Anterior cingulate cortex (tissue), 58 donors: ENCODE measurements at places on chromosomes 2 and 18.

- no peak for DNase-seq
Measured at GRCh38 chr2:83944191-83944590, 514.9 kb downstream of the SUCLG1 start.

DNA sequence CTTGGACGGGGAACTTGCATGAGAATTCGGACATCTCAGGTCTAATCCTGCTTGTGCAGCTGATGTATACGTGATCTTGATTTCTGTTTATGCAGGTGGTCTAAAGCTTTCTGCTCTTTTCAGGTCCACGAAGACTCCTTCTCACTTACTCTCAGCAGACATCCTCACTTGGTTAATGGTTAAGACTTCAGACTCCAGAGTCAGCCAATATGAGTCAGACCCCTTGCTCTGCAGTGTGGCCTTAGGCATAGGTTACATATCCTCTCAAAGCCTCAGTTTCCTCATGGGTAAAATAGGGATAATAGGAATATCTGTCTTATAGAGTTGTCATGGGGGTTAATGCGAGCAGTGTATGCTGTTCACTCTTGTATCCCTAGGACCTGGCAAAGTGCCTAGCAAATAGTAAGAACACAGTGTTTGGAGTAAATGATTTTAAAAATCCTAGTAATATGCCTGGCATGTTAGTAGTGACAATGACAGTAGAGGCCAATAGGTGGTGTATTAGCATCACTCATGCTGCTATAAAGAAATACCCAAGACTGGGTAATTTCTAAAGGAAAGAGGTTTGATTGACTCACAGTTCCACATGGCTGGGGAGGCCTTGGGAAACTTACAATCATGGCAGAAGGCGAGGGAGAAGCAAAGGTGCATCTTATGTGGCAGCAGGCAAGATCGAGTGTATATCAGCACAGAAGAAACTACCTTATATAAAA, 42.3 kb downstream of the XRCC5 start:
- DNase-seq = no peak

DNA sequence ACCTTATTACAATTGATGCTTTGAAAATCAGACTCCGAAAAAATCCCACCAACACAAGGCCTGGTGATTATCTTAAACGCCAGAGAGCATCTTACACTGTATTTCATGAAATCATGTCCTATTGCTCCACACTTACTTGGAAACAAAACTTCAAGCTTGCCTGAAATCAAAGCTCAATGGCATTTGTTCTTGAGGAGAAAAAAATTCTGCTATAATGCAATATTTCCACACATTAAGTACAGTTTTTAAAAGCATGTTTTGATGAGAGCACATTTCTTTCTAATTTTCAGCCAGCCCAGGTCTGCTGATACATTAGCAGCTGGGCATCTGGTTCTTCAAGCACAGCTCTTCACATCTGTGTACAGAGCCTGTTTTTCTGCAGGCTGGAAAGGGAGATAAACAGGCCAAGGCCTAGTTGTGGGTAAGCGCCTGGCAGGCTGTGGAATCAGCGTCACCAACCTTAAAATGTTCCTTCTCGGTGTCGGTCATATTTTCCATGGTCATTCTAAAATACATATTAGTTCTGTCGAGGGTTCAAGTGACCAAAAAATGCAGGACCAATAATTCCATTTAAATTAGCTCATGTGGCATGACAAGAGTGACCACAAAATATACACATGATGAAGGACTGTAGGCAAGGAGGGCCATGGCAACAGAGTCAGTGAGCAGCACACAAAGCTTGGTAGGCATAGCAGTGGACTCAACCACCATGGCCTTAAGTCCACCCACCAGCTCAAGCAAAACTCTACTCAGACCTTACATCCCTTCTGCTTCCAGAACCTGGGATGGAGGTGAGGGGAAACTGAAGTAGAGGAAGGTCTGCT, 20.9 kb downstream of the SLC8A1 start:
- DNase-seq = no peak

DNA sequence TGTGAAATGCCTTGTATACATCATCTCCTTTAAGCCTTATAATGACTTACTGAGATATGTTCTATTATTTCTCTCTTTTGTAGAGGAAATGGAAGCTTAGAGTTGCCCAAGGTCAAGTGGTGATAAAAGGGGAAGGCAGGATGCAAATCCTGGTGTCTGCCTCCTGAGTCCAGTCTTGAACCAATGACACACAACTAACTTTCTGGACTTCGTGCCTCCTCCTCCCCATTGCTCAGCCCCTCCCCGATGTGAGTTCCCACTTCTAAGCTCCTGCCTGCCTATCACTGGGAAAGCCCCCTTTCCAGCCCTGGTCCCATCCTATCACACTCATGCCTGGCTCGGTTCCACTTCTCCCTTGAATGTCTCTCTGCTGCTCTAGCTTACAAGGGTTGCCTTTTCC, 6.9 kb upstream of the CTIF start:
- DNase-seq = no peak

DNA sequence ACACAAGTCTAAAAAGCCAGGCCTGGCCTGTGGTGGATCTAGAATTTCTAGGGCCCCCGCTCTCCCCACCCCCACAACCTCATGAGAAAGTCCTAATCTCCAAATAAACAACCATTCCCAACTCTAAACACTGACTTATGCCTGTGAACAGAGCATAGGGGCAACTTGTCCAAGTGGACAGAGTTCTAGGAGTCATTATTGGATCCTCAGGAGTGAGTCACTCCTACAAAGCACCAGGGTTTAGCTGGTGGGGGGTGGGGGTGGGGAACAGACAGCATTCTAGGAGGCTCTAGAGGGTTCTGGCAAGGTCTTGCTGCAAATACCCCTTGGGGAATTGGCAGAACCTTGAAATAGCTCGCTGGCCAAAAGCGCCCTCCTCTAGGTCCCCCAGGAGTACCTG, 83.3 kb downstream of the ZCCHC2 start:
- no peak for DNase-seq

DNA sequence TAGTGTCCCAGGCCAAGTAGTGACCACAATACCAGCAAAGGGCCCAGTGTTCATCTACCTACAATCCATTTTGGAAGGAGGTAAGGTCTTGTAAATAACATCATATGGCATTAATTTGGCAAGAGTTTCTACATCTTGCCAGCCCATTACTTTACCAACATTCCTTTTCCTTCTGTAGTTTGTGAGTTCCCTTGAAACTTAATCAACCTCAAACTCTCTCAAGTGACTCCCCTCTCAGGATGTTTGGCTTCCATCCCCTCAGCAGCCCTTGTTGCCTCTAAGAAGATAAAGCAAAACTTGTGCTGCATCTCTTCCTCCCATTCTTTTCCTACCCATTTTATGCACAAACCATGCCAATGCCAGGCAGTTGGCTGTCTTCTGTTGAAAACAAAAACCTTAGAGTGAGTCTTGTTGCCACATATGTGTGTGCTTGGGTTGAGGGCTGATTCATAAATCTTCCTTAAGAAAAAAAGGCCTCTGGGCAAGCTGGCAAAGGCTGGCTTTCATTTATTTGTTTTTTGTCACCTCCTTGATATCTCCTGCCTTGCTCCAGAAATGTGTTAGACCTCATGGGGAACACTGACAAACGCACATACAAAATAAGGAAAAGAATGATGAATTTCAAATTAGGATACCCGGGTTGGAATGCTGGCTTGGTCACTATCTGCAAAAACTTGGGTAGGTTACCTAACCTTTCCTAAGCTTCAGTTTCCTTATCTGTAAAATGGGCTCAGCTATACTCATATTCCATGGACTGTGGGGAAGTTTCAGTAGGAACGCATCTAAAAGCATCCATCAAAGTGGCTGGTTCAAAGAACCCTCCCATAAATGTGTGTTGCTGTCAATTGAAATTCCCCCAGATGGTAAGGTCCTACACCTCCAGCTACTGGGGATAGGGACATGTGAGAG, 29.4 kb upstream of the ST3GAL5 start:
- DNase-seq = no peak

- DNase-seq = no peak
Measured at GRCh38 chr2:188569431-188570165, 277.9 kb downstream of the GULP1 start.

GRCh38 chr18:61852496-61852895, 40.3 kb downstream of the RNF152 start:
- no peak for DNase-seq

DNA sequence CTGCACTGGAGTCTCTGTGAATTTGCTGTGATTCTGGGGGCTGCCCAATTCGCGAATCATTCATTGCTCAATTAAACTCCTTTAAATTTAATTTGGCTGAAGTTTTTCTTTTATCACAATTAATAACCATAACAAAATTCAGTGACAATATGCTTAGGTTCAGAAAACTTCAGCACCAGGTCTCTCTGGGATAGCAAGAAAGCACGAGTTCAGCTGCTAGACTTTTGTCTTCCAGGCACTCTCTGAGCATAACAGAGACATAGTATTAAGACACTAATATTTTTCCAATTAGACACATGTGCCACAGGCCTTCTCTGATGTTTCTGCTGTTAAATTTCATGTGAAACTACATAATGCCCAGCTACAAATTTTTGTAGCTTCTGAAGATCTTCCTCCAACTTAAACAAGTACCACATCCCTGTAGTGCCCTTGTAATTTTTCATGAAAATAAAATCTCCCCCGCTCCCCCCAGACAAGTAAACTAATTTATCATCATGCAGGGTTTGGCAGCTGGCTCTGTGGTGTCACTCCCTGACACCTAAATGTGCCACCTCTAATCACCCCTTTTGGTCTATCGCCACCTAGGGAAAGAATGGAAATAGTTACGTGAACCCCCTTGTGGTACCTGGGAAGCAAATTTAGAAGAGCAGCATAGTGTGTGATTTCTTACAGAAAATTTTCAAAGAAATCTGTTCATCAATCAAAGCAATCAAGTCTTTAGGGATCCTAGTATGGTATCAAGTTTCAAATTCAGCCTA, 94.1 kb downstream of the CSRNP3 start:
- no peak for DNase-seq

- no peak for DNase-seq
Measured at GRCh38 chr2:235707411-235708096, 213.7 kb downstream of the AGAP1 start.

DNA sequence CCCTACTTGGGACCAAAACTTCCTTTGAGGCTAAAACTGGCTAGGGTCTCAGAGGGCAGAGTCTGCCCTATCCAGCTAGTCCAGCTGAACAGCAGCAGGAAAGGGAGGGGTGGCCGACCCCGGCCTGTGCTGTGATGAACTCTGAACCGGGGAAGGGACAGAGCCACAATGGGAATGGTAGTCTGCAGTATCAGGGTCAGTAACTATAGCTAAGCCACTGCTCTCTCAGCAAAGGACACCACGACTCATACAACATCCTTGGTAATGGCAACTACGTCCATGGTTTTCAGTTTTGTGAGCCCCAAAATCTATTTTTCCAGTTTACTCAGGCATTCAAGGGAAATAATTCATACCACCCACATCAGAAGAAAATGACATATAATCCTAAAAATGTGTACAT, 75.2 kb downstream of the NBAS start:
- DNase-seq = no peak

GRCh38 chr2:176769021-176769420, 443.6 kb upstream of the HNRNPA3 start:
- no peak for DNase-seq

GRCh38 chr2:3529316-3530025, 10.1 kb upstream of the ADI1 start:
- no peak for DNase-seq

DNA sequence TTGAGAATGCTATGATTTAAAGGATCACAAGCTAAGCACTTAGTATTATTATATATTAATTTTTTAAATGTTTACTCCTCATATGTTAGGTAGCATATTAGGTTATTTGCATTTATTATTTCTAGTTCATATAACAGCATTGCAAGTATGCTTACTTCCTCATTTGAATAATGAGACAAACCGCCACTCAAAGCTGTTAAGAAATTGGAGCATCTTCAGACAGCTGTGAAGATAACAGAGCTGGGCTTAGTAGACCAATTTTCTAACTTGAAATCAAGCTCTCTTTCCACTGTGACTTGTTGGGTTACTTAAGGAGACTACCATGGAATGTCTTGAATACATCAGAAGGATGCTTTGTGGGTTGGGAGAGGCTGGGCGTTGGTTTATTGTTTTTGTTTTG, 139.3 kb downstream of the ASXL3 start:
- no peak for DNase-seq

GRCh38 chr2:30670453-30670852, 136.8 kb downstream of the CAPN13 start:
- no peak for DNase-seq

- no peak for DNase-seq
Measured at GRCh38 chr2:68880213-68880612, 9.0 kb upstream of the BMP10 start.

GRCh38 chr2:196176142-196176738, 4.9 kb upstream of the STK17B start:
- no peak for DNase-seq

- DNase-seq = no peak
Measured at GRCh38 chr2:152434395-152435182, 99.6 kb downstream of the FMNL2 start.

- no peak for DNase-seq
Measured at GRCh38 chr2:201661366-201661765, 18.1 kb upstream of the TMEM237 start.

- no peak for DNase-seq
Measured at GRCh38 chr18:63511285-63511684, 30.9 kb upstream of the SERPINB12 start.

DNA sequence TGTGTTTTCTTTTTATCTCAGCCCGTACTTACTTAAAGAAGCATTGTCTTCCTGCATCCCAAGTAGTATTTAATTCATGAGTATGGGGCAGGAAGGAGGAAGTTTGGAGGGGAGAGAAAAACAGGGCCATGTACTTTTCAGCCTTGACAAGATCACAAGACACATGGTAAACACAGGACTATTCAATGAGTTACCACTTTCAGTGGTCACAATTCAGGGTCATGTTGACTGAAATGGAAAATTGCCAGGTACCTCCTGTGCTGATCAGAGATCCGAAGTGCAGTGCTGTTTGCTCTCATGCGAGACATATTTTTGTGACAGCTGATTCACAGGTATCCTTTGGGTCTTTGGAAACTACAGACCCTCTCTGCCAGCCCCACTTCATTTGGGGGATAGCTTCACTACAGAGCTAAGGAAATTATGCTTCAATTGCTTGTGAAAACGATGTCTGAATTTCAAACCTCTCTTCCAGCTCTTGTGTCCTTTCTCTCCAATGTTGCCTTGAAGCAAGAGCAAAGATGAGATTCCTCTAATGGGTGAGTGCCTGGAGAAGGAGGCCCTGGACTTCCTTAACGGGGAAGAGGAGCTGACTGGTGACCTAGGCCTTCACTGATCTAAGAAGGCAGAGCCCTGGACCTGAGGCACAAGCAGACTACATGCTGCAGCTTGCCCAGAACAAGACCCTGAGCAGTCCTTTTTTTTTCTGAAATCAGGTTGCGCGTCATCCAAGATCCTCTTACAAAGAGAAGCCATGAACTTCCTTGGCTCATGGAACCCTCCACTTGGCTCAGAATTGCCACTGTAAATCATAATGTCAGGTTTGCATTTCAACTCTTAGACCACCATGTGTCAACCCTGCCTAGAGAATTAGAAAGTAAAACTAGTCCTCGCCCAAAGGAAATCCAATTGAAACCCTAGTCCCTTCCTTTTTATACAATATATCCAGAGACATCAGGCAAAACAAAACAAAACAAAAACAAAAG, 44.1 kb downstream of the EVA1A start:
- no peak for DNase-seq

GRCh38 chr2:103445347-103445746, 683.5 kb downstream of the TMEM182 start:
- no peak for DNase-seq

GRCh38 chr2:67516899-67517530, 119.9 kb downstream of the ETAA1 start:
- DNase-seq = no peak

- DNase-seq = no peak
Measured at GRCh38 chr2:212745359-212745758, 206.8 kb upstream of the ERBB4 start.
